ENCODE measurements at places on chromosomes 16 and 17.

DNA sequence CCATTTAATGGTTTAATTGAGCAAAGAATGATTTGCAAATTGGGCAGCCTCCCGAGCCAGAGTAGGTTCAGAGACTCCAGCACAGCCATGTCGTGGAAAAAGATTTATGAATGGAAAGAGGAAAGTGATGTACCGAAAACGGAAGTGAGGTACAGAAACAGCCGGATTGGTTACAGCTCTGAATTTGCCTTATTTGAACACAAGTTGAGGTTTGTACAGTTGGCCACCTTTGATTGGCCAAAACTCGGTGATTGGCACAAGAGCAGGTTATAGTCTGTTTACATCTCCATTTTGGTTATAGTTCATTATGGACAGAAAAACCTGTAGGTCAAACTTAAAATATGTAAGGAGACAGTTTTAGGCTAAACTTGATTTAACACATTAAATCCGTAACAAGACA, 44.5 kb downstream of the TENT4B start:
- no peak for DNase-seq

DNA sequence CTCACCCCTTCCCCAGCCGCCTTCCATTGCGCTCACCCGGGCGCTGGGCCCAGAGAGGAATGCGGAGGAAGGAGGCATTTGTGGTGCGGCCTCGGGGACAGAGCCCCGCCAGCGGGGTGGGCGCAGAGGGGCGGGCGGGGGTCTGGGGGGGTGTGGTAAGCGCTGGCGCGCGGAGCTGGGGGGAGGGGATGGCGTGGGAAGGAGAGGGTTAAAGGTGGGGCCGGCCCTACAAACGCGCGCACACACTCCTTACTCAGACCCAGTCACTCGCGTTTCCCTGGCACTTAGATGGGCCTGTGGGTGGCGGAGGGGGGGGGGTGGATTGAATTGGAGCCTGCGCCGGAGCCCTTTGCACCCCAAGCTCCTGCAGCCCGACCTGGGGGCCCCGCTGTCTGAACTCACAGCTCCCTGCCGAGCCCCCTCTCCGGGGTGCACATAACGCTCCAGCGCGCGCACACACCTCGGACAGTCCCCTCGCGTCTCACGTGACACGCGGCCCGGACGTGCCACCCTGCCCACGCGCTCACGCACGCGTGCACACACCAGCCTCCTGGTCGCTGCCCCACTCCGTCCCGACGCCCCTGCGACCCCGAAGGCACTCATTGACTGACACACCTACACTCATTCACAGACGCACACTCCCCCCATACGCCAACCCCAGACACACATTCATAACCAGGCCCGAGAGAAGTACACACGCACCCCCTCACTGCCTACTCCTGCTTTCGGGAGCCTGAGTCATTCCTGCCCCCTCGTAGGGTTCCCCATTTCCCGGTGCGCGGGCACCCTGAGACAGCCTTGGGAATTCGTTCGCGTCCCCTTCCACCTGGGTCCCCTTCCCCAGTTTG, 844 bp downstream of the TBKBP1 start:
- DNase-seq: peak; percentile 51

DNA sequence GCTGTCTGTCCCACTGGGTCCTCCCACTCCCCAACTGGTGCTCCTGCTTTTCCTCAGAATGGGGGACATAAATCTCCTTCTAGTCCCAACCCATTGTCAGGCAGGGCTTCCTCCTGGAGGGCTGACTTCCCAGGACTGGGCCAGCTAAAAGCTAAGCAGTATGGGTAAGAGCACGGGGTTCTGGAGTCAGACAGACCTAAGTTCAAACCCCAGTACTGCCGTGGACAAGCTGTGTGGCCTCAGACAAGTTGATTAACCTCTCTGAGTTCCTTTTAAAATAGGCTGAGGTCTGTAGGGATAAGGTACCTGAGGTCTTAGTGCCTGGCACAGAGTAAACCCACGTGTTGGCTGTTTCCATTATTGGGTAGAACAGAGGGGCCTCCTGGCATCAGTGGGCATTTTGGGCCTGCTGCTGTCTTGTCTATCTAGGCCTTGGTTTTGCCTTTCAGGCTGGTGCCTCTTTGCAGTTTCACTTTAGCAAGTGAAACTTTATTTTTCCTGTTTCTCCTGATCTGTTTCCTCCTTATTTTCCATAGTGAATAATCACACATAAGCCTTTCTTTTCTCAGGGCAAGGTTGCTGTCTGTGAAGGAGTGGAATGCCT, 114.6 kb downstream of the PRKCB start:
- no peak for DNase-seq

DNA sequence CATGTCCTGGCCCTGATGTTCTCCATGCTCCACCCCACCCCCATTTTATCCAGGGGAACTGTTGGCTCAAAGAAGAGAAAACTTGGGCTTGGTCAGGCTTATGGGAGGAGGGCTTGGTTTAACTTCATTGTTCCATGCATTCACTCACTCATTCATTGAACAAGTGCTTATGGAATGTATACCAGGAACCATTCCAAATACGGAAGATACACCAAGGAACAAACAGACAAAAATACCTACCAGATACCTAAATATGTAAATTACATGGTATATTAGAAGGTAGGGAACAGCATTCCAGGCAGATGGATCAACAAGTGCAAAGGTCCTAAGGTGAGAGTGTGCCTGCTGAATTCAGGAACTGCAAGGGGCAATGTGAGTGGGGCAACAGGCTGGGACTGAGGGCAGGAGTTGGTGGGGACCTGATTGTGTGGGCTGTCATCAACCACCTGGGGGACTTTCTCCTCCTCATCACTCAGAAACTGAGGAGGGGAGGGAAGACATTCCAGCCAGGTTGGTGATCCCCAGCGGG, 39.9 kb downstream of the RAI1 start:
- no peak for DNase-seq

GRCh38 chr17:64455993-64456885, 7.3 kb downstream of the MILR1 start:
- no peak for DNase-seq

GRCh38 chr17:63696381-63696961, 3.5 kb downstream of the LIMD2 start:
- peak; percentile 46 for DNase-seq

DNA sequence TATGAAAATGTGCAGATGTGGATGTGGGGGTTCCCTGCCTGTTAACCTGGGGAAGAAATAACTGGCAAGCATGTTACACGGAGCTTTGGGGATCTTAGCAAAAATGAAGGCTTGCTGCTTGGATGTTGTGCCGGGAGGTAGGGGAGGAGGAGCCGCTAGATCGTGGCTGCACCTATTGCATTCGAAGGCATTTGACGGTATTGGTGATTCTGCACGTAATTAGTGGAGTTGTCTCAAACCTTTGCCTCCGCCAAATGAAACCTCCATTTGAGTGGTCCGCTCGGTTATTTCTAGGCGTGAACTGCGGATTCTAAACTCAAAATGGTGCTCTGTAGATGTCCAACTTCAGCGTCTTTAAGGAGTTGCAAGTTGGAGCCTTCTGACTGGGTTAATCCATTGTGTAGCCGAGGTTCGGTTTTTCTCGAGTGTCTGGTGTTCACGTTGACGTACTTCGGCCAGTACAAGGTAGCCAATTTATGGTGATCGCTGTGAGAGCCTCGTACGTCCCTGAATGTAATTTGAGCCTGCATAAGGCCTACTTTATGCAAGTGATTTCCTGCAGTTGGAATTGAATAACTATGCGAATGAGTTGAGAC, 1.5 kb downstream of the TNRC6C start:
- no peak for DNase-seq

DNA sequence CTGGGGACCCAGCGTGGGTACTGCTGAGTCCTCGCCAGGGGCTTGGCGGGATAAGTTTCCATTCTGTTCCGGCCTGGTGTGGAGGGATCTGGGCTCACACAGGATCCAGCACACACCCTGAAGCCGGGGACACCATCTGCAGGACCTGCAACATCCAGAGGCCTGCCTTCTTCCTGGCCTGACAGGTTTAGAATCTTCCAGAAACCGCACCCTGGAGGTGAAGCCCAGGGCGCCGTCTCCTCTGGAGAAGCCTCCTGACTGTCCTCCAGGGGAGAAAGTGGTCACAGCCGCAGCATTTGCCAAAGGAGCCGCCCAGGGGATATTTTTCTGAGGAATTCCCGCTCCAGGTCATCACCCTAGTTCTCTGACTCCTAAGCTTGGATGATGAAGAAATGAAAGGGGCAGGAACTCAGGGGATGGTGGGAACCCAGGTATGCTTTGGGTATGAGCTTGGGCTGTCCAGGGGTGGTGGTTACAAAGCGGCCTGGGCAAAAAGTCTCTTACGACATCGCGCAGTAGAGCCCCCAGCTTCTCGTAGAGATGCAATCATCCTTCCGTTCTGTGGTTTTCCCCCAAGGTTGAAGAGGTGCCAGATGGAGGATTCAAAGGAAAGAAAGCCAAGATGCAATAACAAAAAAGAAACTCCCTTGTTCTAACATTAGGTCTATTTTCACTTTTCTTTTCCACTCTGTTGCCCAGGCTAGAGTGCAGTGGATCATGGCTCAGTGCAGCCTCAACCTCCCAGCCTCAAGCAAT, 9.1 kb upstream of the CRISPLD2 start:
- DNase-seq: no peak

GRCh38 chr17:79940459-79941087, 95.1 kb downstream of the TBC1D16 start:
- DNase-seq: no peak

GRCh38 chr17:76493505-76494167, 7.6 kb downstream of the RHBDF2 start:
- DNase-seq: no peak

DNA sequence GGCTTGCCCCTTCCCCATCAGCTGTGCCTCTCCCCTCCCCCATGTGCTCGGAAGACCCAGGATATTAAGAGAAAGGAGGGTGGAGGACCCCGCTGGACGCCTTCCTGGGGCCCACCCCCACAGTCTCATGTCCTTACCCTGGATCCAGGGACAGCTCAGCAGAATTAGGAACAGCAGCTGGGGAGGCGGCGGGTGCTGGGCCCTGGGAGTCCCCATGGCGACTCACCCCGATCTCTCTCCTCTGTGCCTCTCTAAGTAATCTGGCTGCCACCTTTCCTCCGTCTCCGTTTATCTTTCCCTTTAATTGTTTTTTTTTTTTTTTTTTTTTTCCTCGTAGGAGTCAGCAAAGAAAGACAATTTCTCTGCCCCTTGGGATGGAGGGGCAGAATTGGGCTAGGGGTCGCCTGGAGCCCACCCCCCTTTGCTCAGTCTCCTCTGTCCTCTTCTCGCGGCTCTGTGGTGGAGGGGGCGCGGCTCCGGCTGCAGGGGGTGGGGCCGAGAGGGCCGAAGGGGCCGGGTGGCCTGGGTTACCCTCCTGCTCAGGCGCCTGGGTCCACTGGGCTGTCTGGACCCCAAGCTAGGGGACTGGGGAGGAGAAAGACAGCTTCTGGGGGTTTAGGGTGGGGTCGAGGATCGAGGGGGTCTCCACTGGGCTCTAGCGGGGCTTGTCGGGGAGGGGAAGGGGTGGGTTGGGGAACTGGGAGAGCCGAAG, 390 bp downstream of the SEZ6L2 start:
- DNase-seq: no peak

GRCh38 chr17:19281161-19281560, 44.0 kb downstream of the EPN2 start:
- DNase-seq: no peak

DNA sequence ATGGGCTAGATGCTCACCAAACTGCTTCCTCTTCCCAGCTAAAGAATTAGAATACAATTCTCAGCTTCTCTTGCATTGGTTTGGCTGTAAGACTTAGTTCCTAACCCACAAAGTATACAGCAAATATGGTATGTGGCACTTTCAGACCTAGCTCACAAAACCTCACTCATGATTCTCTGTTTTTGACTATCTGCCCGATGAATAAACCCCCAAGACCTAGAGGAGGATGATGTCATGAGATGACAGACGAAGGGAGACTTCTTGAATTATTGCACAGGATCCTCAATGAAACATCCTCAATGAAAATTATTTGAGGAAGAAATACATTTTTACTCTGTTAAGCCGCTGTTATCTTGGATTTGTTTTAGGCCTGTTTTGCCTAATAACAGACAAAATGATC, 14.3 kb downstream of the CNOT1 start:
- DNase-seq: no peak

- no peak for DNase-seq
These were observed 324.1 kb downstream of the HAPSTR1 start for GRCh38 chr16:9415545-9415944.

DNA sequence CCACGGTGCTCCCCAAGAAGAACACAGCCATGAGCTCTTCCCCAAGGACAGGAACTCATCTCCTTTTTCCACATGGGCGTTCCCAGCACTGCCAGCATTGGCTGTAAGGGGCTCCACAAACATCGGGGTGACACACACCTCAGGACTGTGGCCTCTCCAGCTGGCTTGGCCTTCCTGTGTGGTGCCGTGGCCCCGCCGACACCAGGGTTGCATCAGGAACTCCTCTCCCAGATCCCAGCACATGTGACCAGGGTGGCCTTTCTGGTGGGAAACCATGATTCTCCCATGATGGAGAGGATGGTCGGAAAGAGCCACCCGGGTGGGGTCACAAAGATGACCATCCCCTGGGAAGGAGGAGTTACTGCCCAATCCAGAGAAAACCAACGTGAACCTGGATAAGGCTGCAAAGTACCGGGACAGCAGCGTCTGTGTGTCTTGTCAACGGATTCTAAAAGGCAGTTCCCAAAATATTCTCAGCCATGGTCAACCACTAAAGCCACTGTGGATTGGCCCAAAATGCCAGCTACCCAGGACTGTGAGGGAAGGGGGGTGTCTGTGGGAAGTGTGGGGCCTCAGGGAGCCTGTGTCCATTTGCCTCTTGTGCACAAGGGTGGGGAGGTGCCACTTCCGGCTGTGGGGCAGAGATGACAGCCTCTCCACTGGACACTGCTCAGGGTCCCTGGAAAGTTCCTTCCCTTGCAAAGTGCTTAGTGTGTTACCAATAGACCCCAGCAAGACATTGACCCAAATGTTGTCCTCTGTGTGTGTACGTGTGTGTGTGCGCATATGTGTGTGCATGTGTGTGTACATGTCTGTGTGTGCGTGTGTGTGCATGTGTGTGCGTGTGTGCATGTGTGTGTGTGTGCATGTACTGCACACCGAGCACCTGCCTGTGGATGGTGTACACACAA, 78.0 kb upstream of the CBX4 start:
- no peak for DNase-seq

GRCh38 chr17:63772801-63773271, 561 bp downstream of the CCDC47 start:
- DNase-seq: no peak

GRCh38 chr16:55948230-55948629, 73.1 kb upstream of the CES5A start:
- no peak for DNase-seq

DNA sequence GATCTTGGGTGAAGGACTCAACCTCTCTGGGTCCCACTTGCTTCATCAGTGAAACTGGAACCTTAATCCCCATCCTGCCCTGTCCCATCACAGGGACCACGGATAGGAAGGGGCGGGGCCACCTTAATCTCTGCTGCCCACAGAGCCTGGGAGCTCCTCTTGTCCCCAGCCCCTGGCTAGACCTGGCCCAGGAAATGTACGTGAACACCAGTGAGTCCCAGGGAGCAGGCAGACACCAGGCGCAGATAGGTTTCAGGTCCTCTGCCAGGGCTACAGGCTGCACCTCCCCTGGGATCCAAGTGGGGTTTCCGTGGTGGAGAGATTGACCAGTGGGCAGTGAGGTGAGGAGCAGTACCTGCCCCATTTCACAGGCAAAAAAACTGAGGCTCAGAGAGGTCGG, 21.0 kb downstream of the RAB11FIP4 start:
- DNase-seq: no peak

GRCh38 chr17:58632324-58633314, 59.2 kb downstream of the TEX14 start:
- no peak for DNase-seq

GRCh38 chr16:69179328-69180010, 7.5 kb upstream of the SNTB2 start:
- DNase-seq: no peak
